ENCODE measurements at places on chromosomes 1 and 21. TPM values are rescaled to one million over a fixed set of nuclear protein-coding genes. Genes with fewer than 3 reads are reported as not detected.

The S100A7 gene
- total RNA-seq = not detected

The HCRTR1 gene
- 0.19 TPM for total RNA-seq

The RIIAD1 gene
- total RNA-seq = 30.2 TPM

- peak overlapping the region; percentile 27 for H3K27ac ChIP-seq
- H3K27me3 ChIP-seq = no peaks in the 10 kb centered on the region
- peak overlapping the region; percentile 79 for H3K4me3 ChIP-seq
- peaks cover 8% of the 10 kb centered on the region for H3K4me1 ChIP-seq
- no peak for DNase-seq
Measured at GRCh38 chr1:229557200-229557850, 1.2 kb downstream of the ABCB10 start.

- peak; percentile 42 for DNase-seq
- no peaks in the 10 kb centered on the region for H3K27me3 ChIP-seq
- no peaks in the 10 kb centered on the region for H3K36me3 ChIP-seq
- H3K4me3 ChIP-seq = no peak overlapping the region
Measured at GRCh38 chr1:61120998-61121397, 38.6 kb downstream of the NFIA start.

- H3K27ac ChIP-seq = peak overlapping the region; percentile 90
- H3K27me3 ChIP-seq = no peaks in the 10 kb centered on the region
- peak overlapping the region; percentile 86 for H3K4me3 ChIP-seq
- peaks cover 11% of the 10 kb centered on the region for H3K4me1 ChIP-seq
- DNase-seq = no peak
Measured at GRCh38 chr1:241518476-241519307, 863 bp downstream of the FH start.

- DNase-seq = no peak
- no peak overlapping the region for H3K27ac ChIP-seq
- no peaks in the 10 kb centered on the region for H3K36me3 ChIP-seq
- no peaks in the 10 kb centered on the region for H3K27me3 ChIP-seq
Measured at GRCh38 chr1:191588905-191589304, 569.4 kb upstream of the RGS18 start.

DNA sequence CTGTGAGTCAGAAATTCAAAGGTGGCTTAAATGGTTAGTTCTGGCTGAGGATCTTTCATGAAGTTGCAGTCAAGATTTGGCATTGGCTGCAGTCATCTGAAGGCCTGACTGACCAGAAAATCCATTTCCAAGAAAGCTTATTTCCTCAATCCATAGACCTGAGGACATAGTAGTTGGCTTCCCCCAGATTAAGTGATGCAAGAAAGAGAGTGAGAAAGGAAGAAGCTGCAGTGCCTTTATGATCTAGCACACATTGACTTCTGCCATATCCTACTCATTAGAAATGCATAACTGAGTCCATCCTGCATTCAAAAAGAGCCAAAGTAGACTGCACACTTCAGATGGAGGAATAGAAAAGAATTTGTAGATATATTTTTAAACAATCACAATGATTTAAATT lies 222.6 kb downstream of the COL24A1 start:
- DNase-seq = no peak
- H3K4me3 ChIP-seq = no peak overlapping the region
- no peaks in the 10 kb centered on the region for H3K27me3 ChIP-seq
- no peak overlapping the region for H3K27ac ChIP-seq

DNA sequence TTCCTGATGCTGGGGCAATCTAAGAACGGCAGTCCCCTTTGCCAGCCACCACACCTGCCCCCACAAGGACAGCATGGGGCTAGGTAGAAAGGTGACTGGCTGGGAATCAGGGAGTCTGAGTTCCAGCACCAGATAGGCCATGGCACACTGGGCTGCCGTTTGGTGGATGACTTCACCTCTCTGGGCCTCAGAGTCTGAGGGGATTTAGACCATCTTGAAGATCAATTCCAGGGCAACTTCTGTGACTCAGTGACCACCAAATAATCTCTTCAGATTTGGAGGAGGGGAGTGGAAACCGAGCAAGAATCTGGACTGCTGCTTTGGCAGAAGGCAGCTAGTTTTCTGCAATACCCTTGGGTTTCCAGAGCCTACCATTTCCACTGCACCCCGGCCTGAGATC lies 92.1 kb upstream of the EDN2 start:
- no peak for DNase-seq
- H3K4me3 ChIP-seq = no peak overlapping the region
- no peaks in the 10 kb centered on the region for H3K36me3 ChIP-seq

DNA sequence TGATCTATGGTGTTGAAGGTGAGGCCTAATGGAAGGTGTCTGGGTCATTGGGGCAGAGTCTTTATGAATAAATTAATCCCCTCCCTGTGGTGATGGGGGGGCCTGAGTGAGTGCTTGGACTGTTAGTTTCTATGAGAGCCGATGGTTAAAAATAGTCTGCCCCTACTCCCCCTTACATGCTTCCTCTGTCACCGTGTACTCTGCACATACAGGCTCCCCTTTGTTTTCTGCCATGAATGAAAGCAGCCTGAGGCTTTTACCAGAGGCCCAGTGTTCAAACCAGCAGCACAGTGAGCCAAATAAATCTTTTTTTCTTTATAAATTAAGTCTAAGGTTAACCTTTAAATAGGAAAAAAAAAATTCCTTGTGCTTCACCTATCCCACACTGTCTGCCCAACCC lies 657.0 kb downstream of the AMY1C start:
- H3K27me3 ChIP-seq = no peaks in the 10 kb centered on the region
- no peaks in the 10 kb centered on the region for H3K4me1 ChIP-seq
- no peak for DNase-seq
- no peaks in the 10 kb centered on the region for H3K36me3 ChIP-seq

DNA sequence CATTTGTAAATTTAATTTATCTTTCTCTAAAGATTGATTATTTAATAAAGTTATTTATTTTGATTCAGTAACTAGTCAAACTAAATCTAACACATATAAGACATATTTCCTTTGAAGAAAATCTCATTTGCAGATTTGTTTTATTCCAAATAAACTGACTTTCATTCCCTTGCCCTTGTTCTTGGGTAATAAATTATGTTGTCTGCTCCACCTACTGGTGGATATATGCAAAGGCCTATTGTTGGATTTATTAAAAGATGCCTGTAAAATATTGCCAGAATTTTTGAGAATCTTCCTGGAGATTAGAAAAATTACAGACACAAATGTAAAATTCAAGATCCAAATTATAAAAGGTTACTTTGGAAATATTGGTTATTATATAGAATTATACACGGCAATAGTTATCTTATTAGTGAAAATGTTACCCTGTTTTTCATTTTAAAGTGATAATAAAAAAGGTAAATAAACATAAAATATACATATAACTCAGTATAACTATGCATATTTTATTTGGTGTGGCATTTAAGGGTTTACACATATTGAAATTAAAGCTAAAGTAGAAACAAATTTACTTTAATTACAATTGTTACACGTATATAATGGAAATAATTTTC lies 116.1 kb downstream of the SPATA17 start:
- no peak overlapping the region for H3K27ac ChIP-seq
- no peak overlapping the region for H3K4me3 ChIP-seq
- H3K36me3 ChIP-seq = no peaks in the 10 kb centered on the region
- DNase-seq = no peak

GRCh38 chr1:22507587-22507986 lies 55.7 kb upstream of the EPHA8 start:
- no peak overlapping the region for H3K27ac ChIP-seq
- H3K4me1 ChIP-seq = no peaks in the 10 kb centered on the region
- no peaks in the 10 kb centered on the region for H3K27me3 ChIP-seq
- DNase-seq = no peak
- no peaks in the 10 kb centered on the region for H3K36me3 ChIP-seq
- no peak overlapping the region for H3K4me3 ChIP-seq

DNA sequence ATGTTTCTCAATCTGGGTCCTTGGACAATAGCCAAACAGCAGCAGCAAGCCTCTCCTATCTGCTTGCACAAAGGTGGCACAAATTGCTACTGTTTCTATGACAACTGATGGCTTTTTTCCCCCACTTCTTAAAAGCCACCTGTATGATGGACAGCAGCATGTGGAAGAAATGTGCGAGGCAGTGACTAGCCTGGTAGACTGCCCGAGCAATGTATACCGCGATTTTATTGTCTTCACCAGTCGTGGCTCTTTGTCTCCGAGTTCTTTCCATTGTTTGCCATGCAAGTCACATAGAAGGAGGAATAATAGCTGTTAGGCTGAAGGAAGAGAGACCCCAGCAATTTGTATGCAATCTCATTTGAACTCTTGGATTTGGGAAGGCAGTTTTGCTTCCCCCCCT lies 79.4 kb downstream of the S1PR1 start:
- no peaks in the 10 kb centered on the region for H3K36me3 ChIP-seq
- no peak for DNase-seq
- no peak overlapping the region for H3K4me3 ChIP-seq

GRCh38 chr1:7761103-7761502 lies 10.0 kb upstream of the VAMP3 start:
- H3K36me3 ChIP-seq = no peaks in the 10 kb centered on the region
- no peaks in the 10 kb centered on the region for H3K27me3 ChIP-seq
- no peak for DNase-seq
- no peak overlapping the region for H3K27ac ChIP-seq

GRCh38 chr1:218925777-218926176 lies 247.9 kb upstream of the LYPLAL1 start:
- H3K27me3 ChIP-seq = no peaks in the 10 kb centered on the region
- H3K4me3 ChIP-seq = no peak overlapping the region
- H3K4me1 ChIP-seq = no peaks in the 10 kb centered on the region
- H3K27ac ChIP-seq = no peak overlapping the region
- H3K36me3 ChIP-seq = no peaks in the 10 kb centered on the region
- DNase-seq = no peak

DNA sequence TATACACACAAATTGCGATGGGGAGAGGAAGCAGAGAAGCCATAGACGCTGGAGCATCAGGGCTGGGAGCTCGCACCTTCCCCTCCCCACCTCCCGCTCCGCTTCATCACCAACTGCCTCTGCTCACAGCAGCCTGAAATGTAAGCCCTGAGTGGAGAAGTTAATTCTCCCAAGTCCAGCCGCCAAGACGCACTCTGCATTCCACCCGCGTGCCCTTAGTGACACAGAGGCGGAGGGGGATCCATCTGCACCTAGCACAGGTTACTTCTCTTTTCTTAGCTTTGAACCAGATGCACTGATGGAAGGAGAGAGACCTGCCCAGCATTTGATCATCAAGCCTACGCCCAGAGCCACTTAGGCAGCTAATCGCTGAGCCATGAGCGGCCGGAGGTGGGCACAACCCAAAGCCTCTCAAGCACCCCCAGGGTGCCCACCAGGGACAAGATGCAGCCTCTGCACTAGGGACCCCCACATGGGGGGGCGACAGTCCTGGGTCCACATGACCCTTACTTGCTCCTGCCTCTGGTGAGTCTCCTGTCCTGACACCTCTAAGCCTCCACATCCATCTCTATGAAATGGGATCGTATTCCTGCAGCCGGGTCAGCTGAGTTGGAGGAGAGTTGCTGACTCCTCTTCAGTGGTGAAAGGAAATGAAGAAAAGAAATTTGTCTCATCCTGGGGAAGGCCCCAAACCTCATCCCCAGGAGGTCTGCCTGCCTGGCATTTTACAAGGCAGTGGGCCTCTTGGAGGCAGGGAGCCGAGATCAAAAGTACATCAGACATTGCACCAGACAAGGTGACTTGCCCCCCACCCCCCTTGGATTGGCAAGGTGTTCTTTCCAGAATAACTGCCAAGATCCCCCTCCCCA lies 316.2 kb downstream of the MATN1 start:
- H3K4me3 ChIP-seq = no peak overlapping the region
- DNase-seq = peak; percentile 6
- H3K4me1 ChIP-seq = no peaks in the 10 kb centered on the region
- no peaks in the 10 kb centered on the region for H3K36me3 ChIP-seq
- no peaks in the 10 kb centered on the region for H3K27me3 ChIP-seq
- no peak overlapping the region for H3K27ac ChIP-seq

Data from testis (tissue), 5 donors.